ACHN (cell line): ENCODE measurements at places on chromosomes 11 and 22.
A peak's percentile ranks its signal among the peaks of the same experiment; 100 is the strongest.

- DNase-seq, result no peak
Measured at GRCh38 chr22:46969491-46969890, 207.0 kb downstream of the TBC1D22A start.

DNA sequence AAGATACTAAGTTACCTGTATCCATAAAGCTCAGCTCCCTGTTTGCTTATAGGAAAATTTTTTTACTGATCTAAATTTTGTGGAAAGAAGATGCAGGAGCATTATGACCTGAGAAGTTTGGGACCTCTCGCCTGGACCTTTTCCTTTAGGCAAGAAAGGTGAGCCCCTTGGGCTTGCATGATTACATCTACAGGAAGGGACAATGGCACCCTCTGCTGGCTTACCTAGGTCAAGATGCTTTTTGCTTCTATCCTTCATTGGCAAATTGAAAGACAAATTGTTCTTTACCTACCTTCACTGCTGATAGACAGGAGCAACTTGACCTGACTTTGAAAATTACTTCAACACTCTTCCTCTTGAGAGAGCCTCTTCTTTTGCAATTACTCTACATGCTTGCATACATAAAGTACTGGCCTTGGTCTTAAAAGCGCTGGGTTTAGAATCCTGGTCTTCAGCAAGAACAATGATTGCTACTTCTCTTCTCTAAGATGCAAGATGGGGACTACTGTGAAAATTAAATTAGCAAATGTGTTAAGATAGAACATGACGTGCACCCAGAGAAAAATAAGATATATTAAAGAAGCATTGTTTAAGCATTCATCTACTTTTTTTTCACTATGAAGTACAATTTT, 147.2 kb downstream of the TRPC6 start:
- peak; percentile 30 for DNase-seq

DNA sequence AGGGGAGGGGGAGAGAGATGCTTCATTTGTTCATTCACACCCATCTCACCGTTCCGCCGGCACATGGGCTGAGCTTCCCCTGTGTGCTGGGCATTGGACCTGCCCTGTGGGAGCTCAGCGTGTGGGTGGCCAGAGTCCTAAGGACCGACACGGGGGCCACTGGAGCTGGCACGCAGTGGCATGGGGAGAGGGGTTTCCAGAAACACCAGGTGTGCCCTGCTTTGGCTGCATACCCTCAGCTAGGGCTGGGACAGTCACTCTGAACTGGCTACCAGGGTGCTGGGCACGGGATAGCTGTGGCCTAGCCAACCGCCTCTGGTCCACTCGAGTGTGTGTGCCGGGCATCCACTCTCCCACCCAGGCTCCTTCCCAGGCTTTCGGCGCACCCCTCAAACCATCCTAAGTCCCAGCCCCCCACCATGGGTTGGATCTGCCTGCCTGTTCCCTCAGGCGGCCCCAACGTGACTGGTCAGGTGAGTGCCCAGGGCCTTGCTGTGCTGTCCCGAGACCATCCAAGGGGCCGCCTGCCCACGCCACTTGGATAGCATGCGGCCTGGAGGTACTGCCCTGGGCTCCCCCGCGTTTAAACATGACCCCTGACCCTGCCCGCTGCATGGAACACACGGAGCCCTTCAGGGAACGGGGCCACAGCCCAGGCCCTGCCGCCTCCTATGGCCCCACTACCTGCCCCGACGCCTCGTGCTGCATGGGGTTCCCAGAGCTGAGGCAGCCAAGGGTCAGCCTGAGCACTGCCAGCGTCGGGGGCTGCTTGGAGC, 51.6 kb upstream of the LINC01488 start:
- no peak for DNase-seq

DNA sequence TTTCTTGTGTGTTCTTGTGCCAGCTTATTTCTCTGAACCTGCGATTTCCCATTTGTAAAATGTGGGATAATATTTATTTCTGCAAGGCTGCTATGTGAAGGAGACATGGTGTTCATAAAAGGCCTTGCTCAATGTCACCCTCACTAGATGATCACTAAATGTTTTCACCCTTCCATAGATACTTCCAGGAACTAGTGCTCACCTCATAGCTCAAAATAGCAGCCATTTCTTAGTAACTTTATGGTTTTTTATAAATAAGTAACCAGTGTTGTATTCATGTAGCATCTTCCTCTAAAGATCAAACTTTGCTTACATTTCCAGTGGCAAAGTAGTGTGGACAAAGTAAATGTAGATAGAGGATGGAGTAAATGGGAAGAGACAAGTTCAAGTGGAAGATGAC, 23.8 kb downstream of the SYTL2 start:
- DNase-seq, result no peak

GRCh38 chr22:22935056-22935545, 47.5 kb downstream of the IGLL5 start:
- DNase-seq, result no peak

DNA sequence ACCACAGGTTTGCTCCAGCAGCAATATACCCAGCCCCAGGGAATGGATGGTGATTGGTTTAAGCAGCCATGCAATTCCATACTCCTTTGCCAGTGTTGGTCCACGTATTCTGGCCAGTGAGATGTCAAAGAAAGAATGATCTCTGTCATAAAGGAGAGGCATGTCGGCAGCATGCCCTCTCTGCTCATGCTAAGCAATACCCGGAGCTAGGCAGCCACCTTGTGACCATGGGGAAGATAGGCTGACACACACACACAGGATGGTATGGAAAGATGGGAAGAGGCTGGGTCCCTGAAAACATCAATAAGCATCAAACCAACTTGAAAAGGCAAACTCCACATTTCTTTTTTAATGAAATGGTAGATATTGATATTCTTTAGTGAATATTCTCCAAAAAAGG, 5.1 kb downstream of the ABCC8 start:
- no peak for DNase-seq

- DNase-seq, result no peak
Measured at GRCh38 chr11:76114238-76114637, 92.1 kb downstream of the WNT11 start.

DNA sequence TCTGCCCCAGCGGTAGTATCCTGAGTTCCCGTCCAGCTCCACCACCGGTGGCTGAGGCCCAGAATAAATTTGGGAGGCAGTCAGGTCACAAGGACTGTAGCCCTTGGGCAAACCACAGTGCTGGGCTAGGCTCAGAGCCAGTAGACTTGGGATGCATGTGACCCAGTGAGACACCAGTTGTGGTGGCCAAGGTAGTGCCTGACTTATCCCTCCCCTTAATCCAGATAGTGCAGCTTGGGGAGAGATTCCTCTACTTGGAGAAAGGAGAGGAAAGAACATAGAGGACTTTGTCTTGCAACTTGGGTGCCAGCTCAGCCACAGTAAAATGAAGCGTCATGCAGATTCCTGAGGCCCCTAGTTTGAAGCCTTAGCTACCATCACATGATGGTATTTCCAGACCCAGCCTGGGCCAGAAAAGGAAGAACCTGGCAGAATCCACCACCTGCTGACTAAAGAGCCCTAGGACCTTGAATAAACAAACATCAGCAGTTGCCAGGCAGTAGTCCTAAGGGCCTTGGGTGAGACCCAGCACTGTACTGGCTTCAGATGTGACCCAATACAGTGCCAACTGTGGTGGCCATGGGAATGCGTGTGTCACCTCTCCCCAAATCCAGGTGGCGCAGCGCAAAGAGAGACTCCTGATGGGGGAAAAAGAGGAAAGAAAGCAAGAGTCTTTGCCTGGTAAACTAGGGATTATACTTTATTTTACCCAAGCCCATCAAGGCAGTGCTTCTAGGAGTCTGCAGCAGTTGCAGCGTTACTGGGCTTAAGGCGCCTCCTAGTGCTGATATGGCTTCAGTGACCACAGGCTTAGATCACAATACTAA, 17.0 kb upstream of the DDX10 start:
- DNase-seq, result peak; percentile 71

DNA sequence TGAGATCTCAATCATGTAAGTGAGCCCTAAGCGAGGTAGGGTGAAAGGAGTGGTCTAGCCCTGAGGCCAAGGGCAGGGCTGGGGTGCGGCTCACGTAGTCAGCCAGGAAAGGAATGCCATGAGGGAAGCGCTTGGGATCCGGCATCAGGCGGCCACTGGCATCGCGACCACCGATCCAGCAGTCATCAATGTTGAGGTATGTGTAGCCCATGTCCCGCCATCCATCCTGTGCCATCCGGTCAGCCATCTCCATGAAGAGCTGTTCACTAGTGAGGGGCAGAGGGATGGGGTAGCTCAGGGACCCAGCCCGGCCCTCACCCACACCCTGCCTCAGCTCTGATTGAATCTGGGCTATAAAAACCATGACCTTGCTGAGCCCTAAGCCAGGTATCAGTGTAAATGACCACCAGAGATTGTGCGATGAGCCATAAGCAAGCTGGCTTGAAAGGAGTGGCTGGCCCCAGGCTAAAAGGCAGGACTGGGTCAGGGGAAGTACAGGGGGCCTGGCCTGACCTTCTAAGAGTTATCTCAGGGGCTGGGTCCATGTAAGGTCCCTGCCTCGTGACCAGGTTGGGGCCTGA, 2.9 kb downstream of the NAGA start:
- DNase-seq, result no peak

DNA sequence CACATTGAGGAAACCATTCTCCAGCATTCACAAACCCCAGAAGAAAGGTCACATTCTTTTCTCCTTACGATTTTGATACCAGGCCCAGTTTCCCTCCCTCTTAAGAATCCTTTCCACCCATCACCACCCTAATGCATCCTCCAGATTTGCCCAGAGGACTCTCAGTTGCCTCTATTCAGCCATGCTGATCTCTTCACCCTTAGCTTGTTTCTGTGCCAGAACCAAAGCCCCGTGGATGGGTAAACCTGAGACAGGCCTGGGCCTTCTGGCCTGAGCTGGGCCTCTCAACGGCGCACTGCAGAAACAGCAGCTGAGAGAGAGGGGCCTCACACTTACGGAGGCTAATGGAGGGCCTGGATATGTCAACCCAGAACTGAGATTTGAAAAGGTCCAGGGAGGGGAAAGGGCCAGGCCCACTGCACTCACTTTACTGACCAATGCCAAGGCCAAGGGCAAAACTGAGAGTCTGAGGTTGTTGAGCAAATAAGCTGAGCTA, 32.2 kb upstream of the OAF start:
- no peak for DNase-seq

DNA sequence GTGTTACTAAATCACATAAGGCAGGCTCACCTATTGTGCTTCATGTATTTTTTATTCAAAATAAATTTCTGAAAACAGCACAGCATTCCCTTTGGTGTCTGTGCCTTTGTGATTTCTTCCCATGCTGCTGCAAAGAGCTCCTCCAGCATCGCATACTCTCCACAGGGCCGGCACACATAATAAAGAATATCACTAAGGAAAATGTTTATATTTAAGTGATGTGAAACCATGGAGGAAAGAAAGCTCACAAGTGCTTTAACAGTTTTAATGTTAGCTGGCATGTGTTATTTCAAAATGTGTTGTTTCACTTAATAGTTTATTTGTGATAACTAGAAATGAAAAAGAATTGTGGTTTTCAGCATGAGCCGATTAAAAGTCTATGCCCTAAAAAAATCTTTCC, 241.3 kb upstream of the ANO3 start:
- no peak for DNase-seq

DNA sequence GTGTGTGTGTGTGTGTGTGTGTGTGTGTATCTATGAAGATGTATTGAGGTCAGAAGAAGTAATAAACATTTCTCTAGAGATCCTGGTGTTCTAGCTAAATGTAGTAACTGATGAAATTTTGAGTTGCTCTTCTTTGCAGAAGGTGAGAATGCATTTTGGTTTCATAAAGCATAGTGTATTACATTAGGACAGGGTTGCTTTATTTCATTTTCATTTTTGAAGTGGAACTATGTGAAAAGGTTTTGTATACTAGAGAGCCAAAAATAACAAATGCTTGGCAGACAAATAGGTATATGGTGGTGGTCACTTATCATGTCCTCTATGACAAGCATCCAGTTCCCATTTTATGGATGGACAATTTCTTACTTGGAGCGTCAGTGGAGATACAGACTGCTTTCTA, 99.0 kb downstream of the CASP12 start:
- no peak for DNase-seq

DNA sequence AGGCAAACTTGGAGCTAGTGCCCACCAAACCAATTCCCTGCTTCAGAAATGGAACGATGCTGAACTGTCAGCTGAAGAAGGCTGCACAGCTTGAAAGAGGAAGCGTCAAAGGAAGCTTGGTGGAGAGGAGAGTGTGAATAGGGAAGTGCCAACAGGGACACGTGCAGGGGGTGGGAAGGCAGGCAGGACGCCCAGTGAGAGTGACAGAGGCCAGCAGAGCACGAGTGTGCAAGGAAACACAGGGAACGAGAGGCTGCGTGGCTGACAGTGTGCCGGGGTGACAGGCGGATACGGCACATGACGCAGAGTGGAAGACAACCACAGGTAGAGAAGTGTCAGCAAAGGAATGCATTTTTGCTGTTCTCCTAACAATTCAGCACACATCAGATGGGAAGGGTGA, 196.4 kb downstream of the LARGE1 start:
- no peak for DNase-seq
